Stimulated activated naive CD8-positive, alpha-beta T cell treated with anti-CD3 and anti-CD28 coated beads, Interleukin-15, Interleukin-2, amounts not matched to agents 100 U/mL and 50 U/mL, for 24 hours (primary cell): ENCODE measurements at places on chromosomes 6 and 20.

GRCh38 chr6:107625264-107625663 is 135.3 kb downstream of the SOBP start:
- no peak for DNase-seq

DNA sequence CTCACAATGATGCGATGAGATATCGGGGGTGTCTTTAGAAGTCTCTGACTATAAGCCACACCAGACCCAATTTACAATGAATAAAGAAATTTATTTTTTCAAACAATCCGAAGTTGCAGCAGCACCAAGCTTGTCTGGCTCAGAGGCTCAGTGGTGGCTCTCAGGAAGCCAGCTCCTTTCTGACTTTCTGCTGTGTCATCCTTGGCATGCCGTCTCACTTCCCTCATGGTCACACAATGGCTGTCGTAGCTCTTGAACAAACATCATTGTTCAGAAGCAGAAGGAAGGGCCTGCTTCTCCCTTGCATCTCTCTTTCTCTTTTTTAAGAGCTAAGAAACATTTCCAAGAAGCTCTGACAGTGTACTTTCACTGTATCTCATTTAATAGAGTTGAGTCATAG is 299.0 kb downstream of the DOK5 start:
- no peak for DNase-seq

- no peak for DNase-seq
Measured at GRCh38 chr6:70547313-70547712, 19.4 kb upstream of the SDHAF4 start.

GRCh38 chr6:154928325-154928922 is 66.7 kb upstream of the TIAM2 start:
- DNase-seq, result peak; percentile 75

- no peak for DNase-seq
Measured at GRCh38 chr20:4972506-4973251, 28.6 kb downstream of the SLC23A2 start.

DNA sequence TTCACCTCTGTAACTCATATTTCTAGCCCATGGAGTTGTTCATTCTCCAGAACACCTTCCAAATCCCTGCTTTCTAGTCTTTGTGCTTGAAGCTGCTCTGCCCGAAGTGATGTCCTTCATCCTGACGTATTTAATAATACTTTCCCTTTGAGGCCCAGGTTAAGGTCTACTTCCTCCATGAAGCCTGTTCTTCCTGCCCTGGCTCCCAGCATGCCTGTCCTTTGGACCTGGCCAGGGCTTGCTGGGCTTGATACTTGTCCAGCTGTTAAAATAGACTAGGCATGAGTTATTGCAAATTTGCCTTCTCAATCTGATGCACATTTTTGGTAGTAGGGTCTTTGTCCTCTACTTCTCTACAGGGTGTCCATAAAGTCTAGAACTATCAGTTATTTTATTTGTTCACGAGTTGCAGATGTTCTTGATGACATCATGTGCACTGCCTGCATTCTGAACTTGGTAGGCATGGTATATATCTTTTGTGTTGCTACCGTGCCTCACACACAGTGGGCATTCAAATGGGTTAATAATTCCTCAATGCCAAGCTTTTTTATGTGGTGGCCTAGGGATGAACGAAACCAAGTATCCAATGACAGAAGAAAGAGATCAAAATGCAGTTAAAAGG is 3.1 kb upstream of the MAP7 start:
- DNase-seq, result no peak

- DNase-seq, result no peak
Measured at GRCh38 chr6:131419702-131420101, 153.3 kb upstream of the ARG1 start.

DNA sequence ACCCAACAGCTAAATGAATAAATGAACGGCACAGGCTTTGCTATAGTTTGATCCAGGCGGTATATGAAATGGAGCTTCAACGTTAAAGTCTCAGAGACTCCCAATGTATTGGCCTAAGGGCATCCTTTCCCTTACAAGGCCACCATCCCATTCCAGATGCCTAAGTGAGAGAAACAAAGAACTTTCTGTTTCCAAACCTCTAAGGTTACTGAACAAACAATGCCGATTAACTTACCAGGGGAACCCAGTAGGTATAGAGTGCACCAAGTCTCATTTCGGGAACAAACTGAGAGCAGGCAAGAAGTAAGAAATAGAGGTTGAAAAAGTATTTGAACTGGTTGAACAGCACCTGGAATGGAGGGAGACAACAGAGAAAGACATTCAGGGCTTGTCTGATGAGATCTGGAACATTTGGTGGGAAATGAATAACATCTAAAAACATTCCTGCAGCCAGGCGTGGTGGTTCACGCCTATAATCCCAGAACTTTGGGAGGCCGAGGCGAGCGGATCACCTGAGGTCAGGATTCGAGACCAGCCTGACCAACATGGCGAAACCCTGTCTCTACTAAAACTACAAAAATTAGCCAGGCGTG is 42.5 kb downstream of the ATP9A start:
- DNase-seq, result no peak

GRCh38 chr6:16783509-16783908 is 22.2 kb upstream of the ATXN1 start:
- DNase-seq, result no peak

GRCh38 chr6:110364364-110365105 is 6.4 kb upstream of the METTL24 start:
- no peak for DNase-seq

DNA sequence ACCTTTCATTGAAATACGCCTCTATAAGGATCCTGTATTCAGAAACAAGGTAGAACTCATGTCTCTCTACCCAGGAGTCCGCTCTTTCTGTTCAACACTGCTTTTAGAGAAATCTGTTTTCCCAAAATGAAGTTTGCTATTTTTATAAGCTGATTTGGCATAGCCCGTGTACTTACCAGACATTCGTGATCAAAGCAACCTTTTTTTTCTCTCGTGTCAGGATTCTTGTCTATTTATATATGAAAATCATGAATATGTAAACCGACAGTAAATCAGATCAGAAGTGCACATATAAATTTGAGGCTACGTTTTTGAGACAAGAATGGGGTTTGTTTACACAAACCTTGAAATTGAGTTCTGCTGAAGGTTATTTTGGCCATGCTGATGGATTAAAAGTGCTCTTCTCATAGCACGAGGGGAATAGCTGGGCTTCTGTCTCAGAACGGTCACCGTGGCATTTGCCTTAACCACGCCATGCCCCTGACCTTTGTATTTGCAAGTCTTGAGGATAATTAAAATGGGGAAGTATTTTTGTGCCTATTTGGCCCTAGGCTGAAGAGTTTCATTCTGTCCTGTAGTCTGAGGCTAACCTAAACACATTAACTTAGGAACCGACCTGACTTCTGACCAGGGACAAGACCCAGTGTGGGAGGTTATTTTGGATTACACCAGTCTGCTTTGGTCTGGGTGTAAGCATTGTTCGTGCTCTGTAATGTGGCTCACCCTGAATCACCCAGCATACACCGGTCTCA is 118.6 kb downstream of the MAP3K4 start:
- no peak for DNase-seq

DNA sequence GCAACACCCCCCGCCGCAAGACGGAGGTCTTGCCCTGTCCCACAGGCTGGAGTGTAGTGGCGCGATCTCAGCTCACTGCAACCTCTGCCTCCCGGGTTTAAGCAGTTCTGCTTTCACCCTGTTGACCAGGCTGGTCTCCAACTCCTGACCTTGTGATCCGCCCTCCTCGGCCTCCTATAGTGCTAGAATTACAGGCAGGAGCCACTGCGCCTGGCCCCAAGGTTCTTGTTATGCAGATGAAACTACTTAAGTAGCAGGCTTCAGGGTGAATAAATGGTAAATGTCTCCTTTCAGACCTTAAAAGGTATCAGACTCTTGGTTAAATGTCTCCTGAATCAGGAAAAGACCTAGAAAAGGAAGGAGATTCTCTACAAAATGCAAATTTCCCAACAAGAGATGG is 95.4 kb upstream of the TMEM181 start:
- DNase-seq, result no peak

DNA sequence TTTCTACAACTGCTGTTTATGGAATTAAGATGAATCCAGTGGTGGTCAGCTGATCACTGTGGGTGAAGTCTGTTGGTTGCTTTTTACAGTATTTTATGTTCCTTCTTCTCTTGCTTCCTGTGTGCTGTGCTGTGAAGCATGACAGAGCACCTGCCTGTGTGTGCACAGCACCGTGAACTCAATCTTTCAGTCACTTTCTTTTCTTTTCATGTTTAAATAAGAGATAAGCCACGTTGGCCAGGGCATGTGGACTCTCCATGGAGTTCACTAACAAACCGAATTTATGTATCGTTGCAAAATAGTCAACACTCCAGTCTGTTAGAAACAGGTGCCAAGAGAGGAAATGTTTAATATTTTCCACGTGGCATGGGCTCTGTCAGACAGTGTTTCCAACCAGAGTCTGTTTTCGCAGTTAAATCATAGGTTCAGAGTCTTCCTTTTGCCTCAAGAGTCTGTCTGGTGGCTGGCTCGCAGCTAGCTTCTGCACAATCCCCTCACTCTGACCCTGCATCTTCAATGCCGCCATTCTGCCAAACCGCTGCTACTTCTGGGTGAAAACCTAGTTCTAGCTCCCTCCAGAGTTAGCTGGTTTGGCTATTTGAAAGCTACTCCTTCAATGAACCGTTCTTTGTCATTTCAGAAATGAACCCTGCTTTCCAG is 73.2 kb downstream of the QRSL1 start:
- no peak for DNase-seq

DNA sequence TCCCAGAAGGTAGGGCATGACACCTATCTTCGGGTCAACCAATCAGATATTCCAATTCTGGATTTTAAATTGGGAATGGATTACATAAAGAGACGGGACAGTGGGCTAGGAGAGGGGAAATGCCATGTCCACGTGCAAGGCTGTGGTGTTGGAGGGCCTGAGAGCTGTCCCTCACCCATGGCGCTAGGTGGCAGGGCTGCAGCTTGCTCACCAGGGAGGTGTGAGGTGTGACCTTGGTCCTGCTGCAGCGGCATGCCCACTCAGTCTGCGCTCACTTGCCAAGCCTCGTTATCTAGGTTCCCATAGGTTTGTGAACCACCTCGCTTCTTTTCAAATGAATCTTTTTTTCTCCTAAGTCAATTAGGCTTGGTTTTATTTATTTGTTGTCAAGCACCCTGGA is 19.4 kb upstream of the CST3 start:
- DNase-seq, result no peak

DNA sequence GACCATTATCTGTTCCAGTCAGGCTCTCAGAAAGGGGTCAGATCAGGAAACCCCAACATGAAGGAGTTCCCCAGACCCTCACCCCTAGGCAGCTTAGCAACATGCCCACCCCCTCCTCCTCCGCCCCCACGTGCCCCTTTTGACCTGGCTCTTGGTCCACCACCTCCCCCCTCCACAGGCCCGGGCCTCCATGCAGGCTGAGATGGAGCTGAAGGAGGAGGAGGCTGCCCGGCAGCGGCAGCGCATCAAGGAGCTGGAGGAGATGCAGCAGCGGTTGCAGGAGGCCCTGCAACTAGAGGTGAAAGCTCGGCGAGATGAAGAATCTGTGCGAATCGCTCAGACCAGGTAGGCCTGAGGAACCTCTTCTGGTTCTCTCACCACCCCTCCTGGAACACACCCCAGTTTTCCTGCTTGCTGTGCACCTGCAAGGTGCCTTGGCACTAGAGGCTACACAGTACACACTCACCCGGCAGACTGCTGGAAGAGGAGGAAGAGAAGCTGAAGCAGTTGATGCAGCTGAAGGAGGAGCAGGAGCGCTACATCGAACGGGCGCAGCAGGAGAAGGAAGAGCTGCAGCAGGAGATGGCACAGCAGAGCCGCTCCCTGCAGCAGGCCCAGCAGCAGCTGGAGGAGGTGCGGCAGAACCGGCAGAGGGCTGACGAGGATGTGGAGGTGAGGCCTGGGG is 21.9 kb downstream of the DEF6 start:
- no peak for DNase-seq

DNA sequence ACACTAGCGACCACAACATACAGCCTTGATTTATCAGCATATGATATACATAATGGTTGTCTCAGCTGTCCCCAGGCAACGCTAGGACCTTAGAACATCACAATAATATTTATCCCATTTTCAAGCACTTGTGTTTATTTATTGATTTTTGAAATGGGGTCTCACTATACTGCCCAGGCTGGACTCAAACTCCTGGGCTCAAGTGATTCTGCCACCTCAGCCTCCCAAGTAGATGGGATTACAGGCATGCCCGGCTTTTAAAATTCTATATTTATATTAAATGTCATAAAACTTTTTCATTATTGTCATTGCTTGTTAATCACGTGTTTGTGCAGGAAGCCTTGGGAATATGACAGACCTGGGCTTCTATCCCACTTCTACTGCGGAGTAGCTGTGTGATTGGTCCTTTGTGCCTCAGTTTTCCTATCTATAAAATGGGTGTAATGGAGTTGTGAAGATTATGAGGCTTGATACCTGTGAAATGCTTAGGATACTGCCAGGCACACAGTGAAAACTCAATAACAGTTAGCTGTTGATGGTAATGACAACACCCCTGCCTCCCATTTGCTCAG is 10.2 kb downstream of the COL20A1 start:
- no peak for DNase-seq

DNA sequence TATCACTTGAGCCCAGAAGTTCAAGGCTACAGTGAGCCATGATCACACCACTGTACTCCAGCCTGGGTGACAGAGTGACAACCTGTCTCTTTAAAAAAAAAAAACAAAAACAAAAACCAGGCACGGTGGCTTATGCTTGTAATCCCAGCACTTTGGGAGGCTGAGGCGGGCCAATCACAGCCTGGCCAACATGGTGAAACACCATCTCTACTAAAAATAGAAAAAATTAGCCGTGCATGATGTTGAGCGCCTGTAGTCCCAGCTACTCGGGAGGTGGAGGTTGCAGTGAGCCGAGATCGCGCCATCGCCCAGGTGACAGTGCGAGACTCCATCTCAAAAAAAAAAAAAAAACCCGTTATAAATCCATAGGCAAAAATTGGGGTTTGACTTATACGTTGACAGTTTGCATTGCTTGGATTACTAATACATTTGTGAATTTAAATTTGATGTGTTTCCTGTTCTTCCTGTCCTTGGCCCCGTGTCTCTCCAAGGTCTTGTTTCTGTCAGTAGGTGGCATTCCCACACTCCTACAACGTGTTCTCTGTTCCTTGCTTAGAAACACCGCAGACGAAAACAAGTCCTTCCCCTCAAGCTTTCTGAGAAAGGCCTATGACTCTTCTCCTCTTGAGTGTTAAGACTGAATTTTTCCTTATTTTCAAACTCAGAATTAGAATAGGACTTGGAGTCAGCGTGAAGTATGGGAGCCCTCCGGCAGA is 147.0 kb downstream of the DTNBP1 start:
- no peak for DNase-seq

DNA sequence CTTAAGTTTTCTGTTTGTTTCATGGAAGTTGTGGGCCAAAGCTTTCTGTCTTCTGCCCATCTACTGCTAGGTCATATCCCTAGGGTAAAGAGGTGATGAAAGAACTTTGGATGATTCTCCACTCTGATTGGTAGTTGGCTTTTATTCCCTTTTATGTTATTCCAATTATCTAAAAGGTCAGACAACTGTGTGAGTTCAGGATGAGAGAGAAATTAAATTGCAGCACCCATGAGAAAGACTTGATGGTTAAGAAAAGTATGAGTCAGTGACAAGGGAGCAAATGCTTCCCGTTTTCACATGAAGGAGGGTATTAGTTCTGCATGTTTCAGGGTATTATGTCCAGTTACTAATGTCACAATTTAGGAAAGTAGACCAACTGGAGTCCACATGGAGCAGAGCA is 136.3 kb downstream of the CD109 start:
- no peak for DNase-seq

- DNase-seq, result no peak
Measured at GRCh38 chr6:138540468-138540867, 41.2 kb upstream of the NHSL1 start.

GRCh38 chr6:54775576-54775975 is 71.0 kb upstream of the FAM83B start:
- DNase-seq, result no peak

GRCh38 chr6:39254999-39255535 is 25.8 kb upstream of the KCNK5 start:
- no peak for DNase-seq
